ENCODE measurements at places on chromosomes 16 and 17.

- DNase-seq: no peak
Observed at GRCh38 chr16:31472709-31473203, 804 bp downstream of the TGFB1I1 start.

DNA sequence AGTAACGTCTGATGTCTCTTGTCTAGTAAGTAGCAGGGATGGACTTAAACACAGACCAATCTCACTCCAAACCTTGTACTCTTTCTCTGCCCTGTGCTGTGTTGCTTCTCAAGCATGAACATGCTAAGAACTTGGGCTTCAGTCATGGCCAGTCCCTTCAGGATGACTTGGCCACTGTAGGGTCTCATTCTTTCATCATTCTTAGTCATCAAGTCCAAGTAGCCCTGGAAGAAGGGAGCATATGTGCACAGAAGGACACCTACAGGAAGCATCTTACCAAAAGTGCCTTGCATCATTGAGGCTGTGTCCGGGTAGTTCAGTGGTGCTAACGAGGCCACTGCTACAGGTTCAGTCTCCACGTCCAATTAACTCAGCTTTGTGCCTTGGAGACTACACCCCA lies 80.7 kb downstream of the CDK5R1 start:
- no peak for DNase-seq

DNA sequence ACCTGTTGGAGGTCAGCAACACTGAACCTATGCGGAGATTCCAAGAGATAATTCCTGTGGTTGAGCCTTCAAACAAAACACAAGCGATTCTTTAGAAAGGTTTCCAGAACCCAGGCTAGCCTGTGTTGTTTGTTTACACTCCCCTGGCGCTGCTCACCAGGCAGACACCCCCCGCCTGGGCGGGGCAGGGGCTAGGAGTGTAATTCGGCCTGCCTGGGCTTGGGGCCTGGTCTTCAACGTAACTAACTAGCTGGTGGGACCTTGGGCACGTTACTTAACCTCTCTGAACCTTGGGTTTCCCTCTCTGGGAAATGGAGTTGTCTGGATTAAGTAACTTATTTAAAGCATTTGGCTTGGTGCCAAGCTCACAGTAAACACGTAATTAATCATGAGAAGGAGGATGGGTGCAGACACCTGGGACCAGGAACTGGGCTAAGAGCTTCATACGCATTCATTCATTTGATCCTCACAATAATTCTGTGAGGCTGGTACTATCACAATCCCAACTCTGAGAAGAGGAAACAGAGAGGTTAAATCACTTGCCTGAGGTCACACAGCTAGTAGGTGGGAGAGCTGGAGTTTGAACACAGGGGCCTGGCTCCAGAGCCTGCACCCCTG lies 7.6 kb upstream of the ARHGAP27 start:
- DNase-seq: no peak

DNA sequence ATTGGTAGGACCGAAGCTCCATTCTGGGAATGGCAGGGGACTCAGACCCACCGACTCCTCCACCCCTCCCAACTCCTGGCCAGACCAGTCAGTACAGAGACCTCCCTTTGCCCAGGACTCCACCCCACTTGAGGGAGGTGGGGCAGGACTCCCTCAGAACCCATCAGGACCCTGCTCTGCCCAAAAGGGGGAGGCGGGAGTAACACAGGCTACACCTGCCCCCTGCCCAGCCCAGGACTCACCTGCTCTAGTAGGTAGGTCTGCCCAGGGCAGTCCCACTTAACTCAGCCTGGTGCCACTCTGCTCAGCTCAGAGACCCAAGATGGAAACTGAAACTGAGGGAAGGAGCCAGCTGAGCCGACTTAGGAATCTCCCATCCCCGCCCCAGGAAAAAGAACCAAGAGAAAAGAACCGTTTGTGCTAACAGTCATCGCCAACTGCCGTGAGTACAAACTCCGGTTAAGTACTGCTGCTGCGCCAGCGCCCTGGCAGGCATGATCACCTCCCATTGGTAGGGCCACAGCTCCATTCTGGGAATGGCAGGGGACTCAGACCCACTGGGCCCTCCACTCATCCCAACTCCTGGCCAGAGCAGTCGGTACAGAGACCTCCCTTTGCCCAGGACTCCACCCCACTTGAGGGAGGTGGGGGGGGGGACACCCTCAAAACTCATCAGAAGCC lies 503 bp downstream of the DHX58 start:
- no peak for DNase-seq

GRCh38 chr17:58560511-58560910 lies 46.1 kb upstream of the MTMR4 start:
- DNase-seq: no peak

DNA sequence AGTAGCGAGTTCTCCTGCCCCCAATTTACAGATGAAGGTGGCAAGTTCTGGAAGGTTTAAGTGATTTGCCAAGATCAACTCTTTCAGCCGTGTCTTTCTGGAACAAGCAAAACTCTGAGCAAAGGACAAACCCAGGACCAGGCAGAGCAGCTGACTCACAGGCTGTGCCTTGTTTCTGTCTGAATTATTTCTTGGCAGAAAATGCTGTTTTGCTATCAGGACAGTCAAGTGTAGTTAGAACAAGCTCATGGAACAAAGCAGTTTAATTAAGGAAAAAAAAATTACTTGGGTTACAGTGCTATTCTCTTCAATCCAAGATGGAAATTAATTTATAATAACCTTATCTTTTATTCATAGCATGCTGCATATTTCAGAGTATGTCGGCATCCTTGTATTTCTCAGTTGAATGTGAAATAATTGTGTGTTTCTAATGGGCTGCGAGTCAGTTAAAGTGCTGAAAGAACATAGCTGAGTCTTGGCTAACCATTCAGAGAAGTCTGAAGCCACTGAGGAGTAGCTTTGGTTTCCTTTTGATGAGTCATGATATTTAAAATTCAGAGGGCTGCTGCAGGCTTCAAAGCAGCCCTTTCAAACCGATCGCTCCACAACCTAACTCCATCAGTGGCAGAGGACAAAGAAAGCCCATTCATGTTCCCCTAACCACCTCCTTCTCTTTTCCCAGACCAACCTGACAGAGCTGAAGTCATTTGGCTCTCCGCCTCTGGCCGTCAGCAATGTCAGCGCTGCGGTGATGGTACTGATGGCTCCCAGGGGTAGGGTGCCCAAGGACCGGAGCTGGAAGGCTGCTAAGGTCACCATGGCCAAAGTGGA lies 143.7 kb downstream of the ZNF18 start:
- DNase-seq: no peak

DNA sequence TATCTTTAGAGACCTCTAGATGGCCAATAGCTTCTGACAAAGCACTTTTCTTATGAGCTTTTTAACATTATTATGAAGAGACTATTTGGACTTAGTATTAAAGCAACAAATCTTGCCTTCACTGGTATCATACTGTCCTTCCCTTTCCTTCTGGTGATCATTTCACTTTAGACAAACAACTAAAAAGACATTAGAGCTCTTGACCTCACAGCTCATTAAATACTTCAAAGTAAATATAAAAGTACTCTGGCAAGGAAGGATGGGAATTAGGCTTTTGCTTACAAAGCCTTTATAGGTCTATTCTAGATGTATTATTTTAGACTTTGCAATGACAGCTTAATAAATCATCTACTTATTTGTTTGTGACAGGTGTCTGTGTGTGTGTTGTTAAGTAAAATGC lies 11.1 kb downstream of the STXBP4 start:
- DNase-seq: no peak

DNA sequence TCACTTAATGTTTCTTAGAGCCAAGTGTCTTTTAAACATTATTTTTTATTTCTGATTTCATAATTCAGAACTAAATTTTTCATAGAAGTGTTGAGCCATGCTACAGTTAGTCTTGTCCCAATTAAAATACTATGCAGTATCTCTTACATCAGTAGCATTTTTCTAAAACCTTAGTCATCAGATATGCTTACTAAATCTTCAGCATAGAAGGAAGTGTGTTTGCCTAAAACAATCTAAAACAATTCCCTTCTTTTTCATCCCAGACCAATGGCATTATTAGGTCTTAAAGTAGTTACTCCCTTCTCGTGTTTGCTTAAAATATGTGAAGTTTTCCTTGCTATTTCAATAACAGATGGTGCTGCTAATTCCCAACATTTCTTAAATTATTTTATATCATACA lies 13.6 kb upstream of the BCAS3 start:
- no peak for DNase-seq

DNA sequence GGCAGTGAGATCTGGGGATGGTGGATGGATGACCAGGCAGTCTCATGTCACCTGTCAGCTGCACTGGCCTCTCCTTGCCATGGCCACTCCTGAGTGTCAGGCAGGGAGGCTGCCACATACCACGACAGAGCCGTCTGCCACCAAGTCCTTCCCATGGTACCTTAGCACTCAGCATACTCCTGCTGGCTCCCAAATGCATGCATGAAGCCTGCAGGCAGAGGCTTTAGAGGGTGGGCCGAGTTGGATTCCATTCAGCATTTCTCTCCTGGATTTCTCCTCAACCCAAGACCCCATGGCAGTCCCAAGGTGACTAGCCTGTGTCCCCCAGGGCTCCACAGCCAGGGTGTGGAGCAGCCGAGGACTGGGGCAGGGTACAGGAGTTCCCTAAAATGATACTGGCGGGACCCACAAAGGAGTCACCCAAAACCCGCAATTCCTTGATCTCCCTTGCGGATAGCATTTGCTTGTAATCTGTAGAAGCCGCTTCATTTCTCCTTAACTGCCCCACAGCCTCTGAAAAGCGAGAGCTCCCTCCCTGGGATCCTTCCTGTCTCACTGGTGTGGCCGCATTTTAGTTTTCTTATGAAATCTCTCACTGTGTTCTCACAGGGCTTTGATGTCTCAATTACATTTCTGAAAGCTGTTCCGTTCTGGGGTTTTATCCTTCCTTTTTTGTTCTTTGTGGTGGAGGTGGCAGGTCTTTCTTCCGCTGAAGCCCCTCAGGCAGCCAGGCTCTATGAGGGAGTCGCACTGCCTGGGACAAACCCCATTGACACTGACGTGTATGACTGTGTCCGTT lies 141.4 kb downstream of the SOCS1 start:
- no peak for DNase-seq

- DNase-seq: no peak
Observed at GRCh38 chr16:67685388-67686112, 18.9 kb downstream of the C16orf86 start.
